Right ventricle myocardium superior (tissue), 1 donor: ENCODE measurements at places on chromosomes 5 and 9.

- no peak for DNase-seq
Measured at GRCh38 chr5:129639331-129639730, 108.6 kb upstream of the MINAR2 start.

GRCh38 chr9:114930056-114930812 lies at the start of gene TNFSF8:
TSS of gene TNFSF8 (minus strand) at chr9:114930591. CDS start at chr9:114930303, 288 bp downstream.
- DNase-seq, result peak; percentile 54

- no peak for DNase-seq
Measured at GRCh38 chr5:99019254-99019653, 90.4 kb upstream of the CHD1 start.

DNA sequence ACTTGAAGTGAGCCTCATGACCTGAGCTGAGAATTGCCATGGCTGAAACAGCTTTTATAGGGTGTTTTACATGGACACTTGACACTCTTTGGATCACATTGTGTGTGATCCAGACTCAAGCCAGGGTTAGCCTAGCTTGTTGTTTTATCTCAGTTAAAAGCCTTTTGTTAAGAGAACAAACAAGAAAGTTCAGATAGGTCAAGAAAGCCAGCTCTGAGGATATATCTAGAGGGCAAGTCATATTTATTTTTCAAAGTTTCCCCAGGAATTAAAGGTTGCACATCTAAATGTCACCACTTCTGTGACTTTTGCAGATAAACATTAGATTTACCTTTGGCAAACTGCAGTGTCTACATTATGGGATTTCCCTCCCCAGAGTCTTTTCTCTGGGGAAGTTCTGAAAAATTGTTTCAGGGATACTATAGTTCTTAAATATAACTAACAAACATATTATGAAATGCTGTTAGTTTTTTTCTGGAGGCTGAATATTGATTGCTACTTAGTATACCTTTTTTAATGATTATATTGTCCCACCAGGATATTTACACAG lies 134.5 kb downstream of the C9orf152 start:
- no peak for DNase-seq

GRCh38 chr5:109455598-109456096 lies 45.9 kb upstream of the PJA2 start:
- DNase-seq, result no peak
